NB4 (cell line): ENCODE measurements at places on chromosomes 2 and 18.

DNA sequence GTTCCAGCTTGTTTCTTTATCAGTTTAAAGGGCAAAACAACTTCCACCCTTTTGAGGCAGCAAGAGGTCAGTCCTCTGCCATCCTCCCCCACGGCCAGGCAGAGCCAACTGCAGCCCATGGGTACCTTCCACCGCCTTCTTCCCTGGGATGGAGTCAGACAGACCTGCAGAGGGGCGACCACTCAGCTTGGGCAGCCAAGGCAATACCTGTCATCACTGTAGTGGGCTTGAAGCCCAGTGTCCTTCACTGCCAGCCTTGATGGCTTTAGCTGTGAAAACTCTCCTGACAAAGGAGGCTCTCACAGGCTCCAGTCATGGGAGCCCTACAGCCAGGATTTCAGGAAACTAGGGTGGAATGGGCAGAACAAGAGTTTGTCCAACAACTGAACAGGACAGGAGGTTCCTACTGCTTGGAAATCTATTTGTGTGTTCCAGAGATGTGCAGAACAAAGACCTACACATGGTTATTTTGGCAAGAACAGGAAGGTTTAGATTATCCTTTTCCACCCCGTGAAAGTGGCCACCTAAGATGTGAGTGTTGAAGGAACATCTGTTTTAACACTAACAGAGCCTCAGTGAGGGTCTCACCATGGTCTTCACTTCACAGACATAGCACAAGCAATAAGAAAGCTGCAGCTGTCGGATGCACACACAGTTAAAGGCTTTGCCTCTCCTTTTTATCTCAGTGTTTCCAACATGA is 93.9 kb upstream of the RMDN2 start:
- no peak for DNase-seq

- DNase-seq, result no peak
These were observed 42.1 kb downstream of the DDX18 start for GRCh38 chr2:117856415-117857210.

- no peak for DNase-seq
These were observed 99.0 kb downstream of the RBBP8 start for GRCh38 chr18:23032030-23032582.

- DNase-seq, result no peak
These were observed 78.2 kb downstream of the AFF3 start for GRCh38 chr2:100064165-100064564.

DNA sequence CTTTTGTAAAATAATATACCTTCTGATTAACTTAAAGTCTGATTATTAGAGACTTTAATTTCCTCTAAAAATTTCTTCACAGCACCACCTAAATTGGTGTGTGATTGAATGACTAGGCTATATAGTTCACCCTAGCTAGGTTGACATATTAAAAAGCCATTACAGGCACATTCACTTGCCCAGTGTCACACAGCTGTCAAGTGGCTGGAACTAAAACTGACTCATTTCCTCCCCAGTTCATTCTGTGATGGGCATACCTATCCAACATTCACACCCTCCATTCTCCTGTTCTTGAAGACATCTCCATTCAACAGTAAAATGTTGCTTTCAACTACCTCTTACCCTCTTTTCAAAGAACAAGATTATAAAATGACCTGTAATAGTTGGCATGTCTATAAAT is 334.5 kb downstream of the ARHGAP15 start:
- peak; percentile 8 for DNase-seq

DNA sequence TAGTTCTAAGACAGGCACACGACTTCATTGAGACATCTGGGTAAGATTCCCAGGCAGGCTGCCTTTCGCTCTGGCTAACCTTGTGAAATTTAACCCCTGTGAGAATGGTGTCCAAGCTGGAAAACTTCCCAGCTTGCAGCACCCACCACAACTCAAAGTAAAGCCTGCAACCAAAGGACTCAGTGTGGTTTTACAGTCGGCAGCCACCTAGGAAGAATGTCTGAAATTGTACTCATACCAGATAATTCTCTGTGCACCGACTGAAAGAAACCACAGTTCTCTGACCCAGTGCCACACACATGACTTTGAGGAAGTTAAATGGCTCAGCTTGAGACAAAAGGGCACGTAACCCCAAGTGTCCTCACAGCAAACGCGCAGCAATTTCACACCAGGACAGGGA is 125.7 kb downstream of the RBMS1 start:
- DNase-seq, result peak; percentile 88

DNA sequence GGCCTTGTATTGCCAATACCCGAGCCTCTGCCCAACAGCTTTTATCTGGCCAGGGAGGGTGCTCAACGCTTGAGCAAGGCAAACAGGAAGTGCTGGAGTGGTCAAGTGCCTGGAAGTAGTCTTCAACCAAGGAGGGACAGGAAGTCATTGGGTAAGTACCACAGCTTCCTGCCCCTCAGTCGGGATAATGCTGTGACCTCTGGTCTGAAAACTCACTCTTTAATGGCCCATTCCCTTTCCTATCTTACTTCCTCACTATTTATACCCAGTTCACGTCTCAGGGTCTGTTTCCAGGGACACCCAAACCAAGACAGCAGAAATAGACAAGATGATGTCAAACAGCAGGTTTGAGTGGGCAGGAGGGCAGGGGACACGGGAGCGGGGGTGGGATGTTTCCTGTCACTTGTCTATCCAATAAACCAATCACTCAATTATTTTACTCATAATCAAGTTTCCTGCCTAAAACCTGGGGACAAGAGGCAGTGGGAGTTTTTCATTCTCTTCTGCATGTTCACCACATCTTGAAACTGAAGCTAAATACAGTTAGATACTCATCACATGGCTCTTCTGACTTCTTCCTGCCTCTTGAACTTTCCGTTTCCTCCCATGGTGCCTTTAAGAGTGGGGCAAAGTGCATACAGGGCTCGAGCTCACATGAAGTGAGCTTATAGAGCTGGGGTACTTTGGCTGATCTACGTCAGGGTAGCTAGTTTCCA is 68.9 kb upstream of the CAB39 start:
- DNase-seq, result peak; percentile 91
